Astrocyte (in vitro differentiated cells and primary cell): ENCODE measurements at places on chromosomes 7 and 10. TPM values are rescaled to one million over a fixed set of nuclear protein-coding genes. Genes with fewer than 3 reads are reported as not detected.

The LIPF gene
- total RNA-seq, result not detected in 2 replicates

The AEBP1 gene
- 65.0 and 102 TPM in 2 replicates for total RNA-seq

The PLEKHS1 gene
- not detected in 2 replicates for total RNA-seq

The WDR86 gene
- 2.5 and 3.6 TPM in 2 replicates for total RNA-seq

The TSPAN33 gene
- 6.5 and 6.8 TPM in 2 replicates for total RNA-seq

The EIF5AL1 gene
- 1.0 and 1.1 TPM in 2 replicates for total RNA-seq

The NRBF2 gene
- total RNA-seq, result 55.4 and 60.0 TPM in 2 replicates

The GIMAP5 gene
- 0.14 TPM in 1 of 2 replicates, not detected in the other for total RNA-seq

- H3K4me1 ChIP-seq, result no peaks in the 10 kb centered on the region
- H3K36me3 ChIP-seq, result no peaks in the 10 kb centered on the region
- H3K4me3 ChIP-seq, result no peak overlapping the region
- no peak for DNase-seq
- H3K27me3 ChIP-seq, result no peaks in the 10 kb centered on the region
Observed at GRCh38 chr7:3995187-3995586, 686.9 kb upstream of the FOXK1 start.

GRCh38 chr10:34731885-34732701, 83.0 kb downstream of the PARD3 start:
- peak; percentile 76 for DNase-seq
- H3K27ac ChIP-seq, result peak overlapping the region; percentile 69
- H3K4me1 ChIP-seq, result peaks cover 19% of the 10 kb centered on the region
- H3K36me3 ChIP-seq, result no peaks in the 10 kb centered on the region

GRCh38 chr10:99619851-99620710, at the start of gene SLC25A28:
Gene SLC25A28 (minus strand): TSS chr10:99620439. CDS start chr10:99620335, 104 bp downstream.
- peak within 1 kb of the TSS; percentile 97 for H3K27ac ChIP-seq
- H3K36me3 ChIP-seq, result no peaks in the 10 kb centered on the region
- peak within 1 kb of the TSS; percentile 95 for H3K4me3 ChIP-seq
- H3K4me1 ChIP-seq, result peaks cover 13% of the 10 kb centered on the region
- H3K27me3 ChIP-seq, result no peaks in the 10 kb centered on the region
- peak; percentile 100 for DNase-seq

DNA sequence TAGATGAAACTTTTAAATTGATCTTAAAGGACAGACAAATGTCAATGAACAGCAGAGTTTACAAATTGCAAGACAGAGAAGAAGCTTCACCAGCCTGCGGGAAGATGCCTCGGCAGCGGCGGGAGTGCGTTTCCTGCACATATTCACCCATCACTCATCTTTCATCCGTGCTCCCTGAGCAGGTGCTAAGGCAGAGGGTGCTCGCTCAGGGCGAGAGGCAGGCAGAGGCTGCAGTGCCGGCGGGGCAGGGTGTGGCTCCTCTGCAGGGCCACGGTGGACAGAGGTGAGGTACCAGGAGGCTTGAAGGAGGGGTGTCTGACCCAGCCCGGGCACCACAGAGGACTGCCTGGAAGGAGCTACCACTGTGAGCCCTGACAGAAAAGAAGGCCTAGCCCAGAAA, 155.2 kb upstream of the PPP2R2D start:
- H3K27me3 ChIP-seq, result no peaks in the 10 kb centered on the region
- H3K27ac ChIP-seq, result no peak overlapping the region
- DNase-seq, result no peak
- no peaks in the 10 kb centered on the region for H3K36me3 ChIP-seq
- no peak overlapping the region for H3K4me3 ChIP-seq
- no peaks in the 10 kb centered on the region for H3K4me1 ChIP-seq

DNA sequence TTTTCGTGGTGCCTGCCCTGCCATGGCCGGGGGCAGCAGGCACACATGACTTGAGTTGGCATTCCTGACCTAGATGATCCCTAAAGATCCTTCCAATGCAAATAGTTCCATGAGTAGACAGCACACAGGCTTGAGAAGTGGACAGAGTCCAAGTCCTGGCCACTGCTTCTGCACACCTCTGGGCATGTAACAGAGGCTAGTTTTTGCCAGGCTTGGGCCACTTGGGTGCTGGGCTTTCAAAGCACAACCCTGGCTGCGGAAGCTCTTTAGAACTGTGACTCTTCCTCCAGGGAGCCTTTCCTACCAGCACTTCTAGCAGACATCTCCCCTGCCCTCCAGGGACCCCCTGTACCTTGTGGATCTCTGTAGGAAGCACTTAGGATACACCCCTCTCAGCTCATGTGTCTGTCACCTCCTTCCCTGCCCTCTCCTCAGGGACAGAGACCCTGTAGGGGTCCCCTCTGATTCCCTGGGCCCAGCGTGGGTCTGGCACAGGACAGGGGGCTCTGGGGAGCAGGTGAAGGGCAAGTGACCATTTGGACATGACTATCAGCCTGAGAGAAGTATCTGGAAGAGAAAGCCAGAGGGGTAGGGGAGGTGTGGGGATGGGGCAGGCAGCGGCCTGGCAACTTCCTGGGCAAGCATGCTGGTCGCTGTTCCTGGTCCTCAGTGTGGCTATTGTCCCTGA, 36.2 kb downstream of the ZCCHC24 start:
- H3K36me3 ChIP-seq, result peaks cover 4% of the 10 kb centered on the region
- H3K4me1 ChIP-seq, result peaks cover 31% of the 10 kb centered on the region
- no peak for DNase-seq
- no peak overlapping the region for H3K27ac ChIP-seq
- H3K4me3 ChIP-seq, result no peak overlapping the region

- H3K36me3 ChIP-seq, result no peaks in the 10 kb centered on the region
- H3K27ac ChIP-seq, result no peak overlapping the region
- peaks cover 3% of the 10 kb centered on the region for H3K4me1 ChIP-seq
- no peak overlapping the region for H3K4me3 ChIP-seq
- no peak for DNase-seq
Observed at GRCh38 chr7:131961054-131961680, 404.7 kb upstream of the PODXL start.

DNA sequence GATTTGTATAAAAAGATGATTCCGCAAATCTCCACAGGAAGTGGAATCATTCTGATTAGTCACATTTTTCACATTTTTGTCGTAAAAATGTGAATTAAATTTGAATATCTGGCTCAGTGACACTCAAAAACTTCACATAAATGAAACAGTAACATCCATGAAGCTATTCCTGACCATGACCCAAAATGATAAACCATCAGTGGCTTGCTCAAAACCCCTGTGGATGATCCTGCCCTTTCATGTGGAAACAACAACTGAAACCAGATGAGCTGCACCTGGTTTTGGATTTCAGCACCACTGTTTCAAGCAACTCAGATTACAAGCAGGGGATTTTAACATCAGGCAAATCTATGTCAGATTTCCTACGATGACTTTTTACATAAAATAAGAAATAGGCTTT, 80.3 kb downstream of the AMPH start:
- H3K4me3 ChIP-seq, result no peak overlapping the region
- DNase-seq, result peak; percentile 2
- no peaks in the 10 kb centered on the region for H3K4me1 ChIP-seq

- H3K27me3 ChIP-seq, result no peaks in the 10 kb centered on the region
- H3K36me3 ChIP-seq, result no peaks in the 10 kb centered on the region
- H3K4me1 ChIP-seq, result no peaks in the 10 kb centered on the region
- H3K4me3 ChIP-seq, result no peak overlapping the region
Observed at GRCh38 chr7:38367301-38367890, 94.0 kb upstream of the TARP start.

GRCh38 chr10:43953672-43954071, 305.0 kb upstream of the ZNF32 start:
- DNase-seq, result no peak
- no peaks in the 10 kb centered on the region for H3K4me1 ChIP-seq
- no peaks in the 10 kb centered on the region for H3K27me3 ChIP-seq
- no peak overlapping the region for H3K4me3 ChIP-seq
- H3K27ac ChIP-seq, result no peak overlapping the region

DNA sequence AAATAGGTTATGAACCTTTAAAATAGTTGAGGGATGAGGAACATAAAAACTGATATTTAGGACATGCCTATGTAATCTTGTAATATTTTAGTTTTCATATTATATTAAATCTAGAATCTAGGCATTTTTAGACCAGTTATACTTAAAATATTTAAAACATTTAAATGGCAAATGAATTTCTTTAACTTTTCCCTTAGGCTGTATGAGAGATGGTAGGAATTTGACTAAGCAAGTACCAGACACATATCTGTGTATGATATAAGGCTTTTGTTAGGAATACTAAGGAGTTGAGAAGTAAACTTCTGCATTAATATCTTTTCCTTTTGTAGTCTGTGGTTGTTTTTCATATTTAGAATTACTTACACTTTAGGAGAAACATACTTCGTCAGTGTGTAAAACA, 25.1 kb downstream of the SEPTIN7 start:
- peaks cover 5% of the 10 kb centered on the region for H3K4me1 ChIP-seq
- H3K36me3 ChIP-seq, result no peaks in the 10 kb centered on the region
- no peak overlapping the region for H3K27ac ChIP-seq
- DNase-seq, result no peak
- H3K27me3 ChIP-seq, result no peaks in the 10 kb centered on the region
- no peak overlapping the region for H3K4me3 ChIP-seq

- DNase-seq, result no peak
- no peak overlapping the region for H3K27ac ChIP-seq
- H3K36me3 ChIP-seq, result no peaks in the 10 kb centered on the region
- H3K4me1 ChIP-seq, result no peaks in the 10 kb centered on the region
- H3K27me3 ChIP-seq, result no peaks in the 10 kb centered on the region
Observed at GRCh38 chr10:3647074-3647473, 137.9 kb downstream of the KLF6 start.

- no peak for DNase-seq
- no peak overlapping the region for H3K4me3 ChIP-seq
- H3K4me1 ChIP-seq, result no peaks in the 10 kb centered on the region
- H3K27me3 ChIP-seq, result no peaks in the 10 kb centered on the region
- no peak overlapping the region for H3K27ac ChIP-seq
Observed at GRCh38 chr7:30446266-30446665, 32.3 kb downstream of the NOD1 start.

- no peak overlapping the region for H3K4me3 ChIP-seq
- peak; percentile 74 for DNase-seq
- peak overlapping the region; percentile 52 for H3K27ac ChIP-seq
- no peaks in the 10 kb centered on the region for H3K27me3 ChIP-seq
Observed at GRCh38 chr10:123309731-123310130, 155.5 kb downstream of the BUB3 start.
